ENCODE measurements at places on chromosomes 16 and 17.

- peak overlapping the region; percentile 58 for H3K27ac ChIP-seq
- peak; percentile 88 for DNase-seq
- H3K4me1 ChIP-seq, result no peaks in the 10 kb centered on the region
- H3K4me3 ChIP-seq, result no peak overlapping the region
These were observed 21.3 kb downstream of the ZNF423 start for GRCh38 chr16:49834531-49835151.

DNA sequence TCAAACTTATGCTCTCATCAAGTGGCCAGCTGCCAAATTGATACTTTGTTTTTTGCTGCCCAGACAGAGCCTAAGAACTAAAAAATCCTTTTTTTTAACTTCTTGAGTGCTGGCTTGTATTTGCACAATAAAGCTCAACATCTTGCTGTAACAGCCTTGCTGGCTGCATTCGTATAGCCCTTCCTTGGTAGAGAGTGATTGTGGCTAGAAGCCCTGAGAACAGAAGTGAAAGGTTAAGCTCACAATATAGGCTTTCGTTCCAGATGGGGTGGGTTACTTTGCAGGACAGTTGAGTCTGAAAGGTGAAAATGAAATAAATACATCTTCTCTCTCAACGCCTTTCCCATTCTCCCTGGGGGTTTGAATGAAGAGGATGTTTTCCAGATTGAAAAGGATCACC lies 278.8 kb downstream of the HS3ST3B1 start:
- DNase-seq, result no peak
- no peaks in the 10 kb centered on the region for H3K27me3 ChIP-seq
- H3K4me3 ChIP-seq, result no peak overlapping the region
- H3K27ac ChIP-seq, result no peak overlapping the region
- H3K36me3 ChIP-seq, result no peaks in the 10 kb centered on the region

GRCh38 chr17:64635647-64636305 lies 26.3 kb downstream of the SMURF2 start:
- no peaks in the 10 kb centered on the region for H3K27me3 ChIP-seq
- H3K36me3 ChIP-seq, result peaks cover 2% of the 10 kb centered on the region
- H3K4me1 ChIP-seq, result no peaks in the 10 kb centered on the region
- no peak for DNase-seq

DNA sequence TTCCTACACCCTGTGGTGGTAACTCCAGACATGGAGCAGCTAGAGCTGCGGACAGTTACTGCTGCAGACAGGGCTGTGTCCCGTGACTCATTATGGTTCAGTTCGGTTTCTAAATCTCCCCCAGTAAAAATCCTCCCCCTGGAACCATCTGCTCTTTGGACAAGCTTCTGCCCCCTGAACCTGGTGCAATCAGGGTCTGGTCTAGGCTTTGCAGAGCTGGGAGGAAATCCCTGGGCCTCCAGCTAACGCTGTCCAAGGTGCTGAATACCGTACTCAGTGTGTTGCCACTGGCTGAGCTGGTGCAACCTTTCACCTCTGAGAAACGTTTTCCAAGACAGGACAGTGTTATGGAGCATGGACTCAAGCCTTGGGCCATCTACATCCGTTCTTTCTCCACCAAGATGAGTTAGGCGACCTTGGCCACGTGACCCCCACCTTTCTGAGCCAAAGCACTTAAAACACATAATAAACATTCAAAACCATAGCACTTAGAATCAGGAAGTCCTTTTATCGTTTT lies 142.0 kb downstream of the CPPED1 start:
- no peak overlapping the region for H3K27ac ChIP-seq
- no peak for DNase-seq
- peaks cover 4% of the 10 kb centered on the region for H3K36me3 ChIP-seq
- no peak overlapping the region for H3K4me3 ChIP-seq

- H3K4me1 ChIP-seq, result no peaks in the 10 kb centered on the region
- no peaks in the 10 kb centered on the region for H3K36me3 ChIP-seq
- H3K27me3 ChIP-seq, result no peaks in the 10 kb centered on the region
- DNase-seq, result peak; percentile 66
- peak overlapping the region; percentile 66 for H3K4me3 ChIP-seq
- H3K27ac ChIP-seq, result no peak overlapping the region
These were observed 655 bp downstream of the HIRIP3 start for GRCh38 chr16:29994600-29995323.

DNA sequence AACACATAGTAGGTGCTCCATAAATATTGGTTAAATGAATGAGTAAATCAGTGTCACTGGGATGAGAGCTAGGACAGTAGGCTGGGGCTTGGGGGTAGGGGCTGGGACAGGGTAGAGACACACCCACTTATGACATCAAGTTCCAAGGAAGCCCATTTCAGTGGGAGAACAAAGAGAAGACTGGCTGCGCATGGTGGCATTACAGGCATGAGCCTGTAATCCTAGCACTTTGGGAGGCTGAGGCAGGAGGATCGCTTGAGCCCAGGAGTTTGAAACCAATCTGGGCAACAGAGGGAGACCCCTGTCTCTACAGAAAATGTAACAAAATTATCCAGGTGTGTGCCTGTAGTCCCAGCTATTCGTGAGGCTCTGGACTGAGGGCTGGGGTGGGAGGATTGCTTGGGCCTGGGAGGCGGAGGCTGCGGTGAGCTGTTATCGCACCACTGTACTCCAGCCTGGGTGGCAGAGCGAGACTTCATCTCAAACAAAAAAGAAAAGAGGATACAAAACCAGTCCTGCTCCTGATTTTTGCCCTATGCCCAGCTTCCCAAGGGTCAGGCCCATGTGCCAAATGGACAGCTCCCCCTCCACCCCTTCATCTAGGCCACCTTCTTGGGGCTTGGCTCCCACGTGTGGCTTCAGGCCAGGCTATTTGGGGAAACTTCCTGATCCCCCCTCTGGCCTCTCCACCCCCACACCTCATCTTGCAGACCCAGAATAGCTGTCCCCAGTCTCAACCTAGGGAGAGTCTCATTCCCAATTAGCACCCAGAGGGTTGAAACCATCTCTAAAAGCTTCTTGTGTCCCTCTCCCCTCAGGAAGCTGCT lies 7.1 kb downstream of the ZNF385C start:
- no peak overlapping the region for H3K4me3 ChIP-seq
- no peaks in the 10 kb centered on the region for H3K27me3 ChIP-seq
- DNase-seq, result no peak
- H3K36me3 ChIP-seq, result no peaks in the 10 kb centered on the region

DNA sequence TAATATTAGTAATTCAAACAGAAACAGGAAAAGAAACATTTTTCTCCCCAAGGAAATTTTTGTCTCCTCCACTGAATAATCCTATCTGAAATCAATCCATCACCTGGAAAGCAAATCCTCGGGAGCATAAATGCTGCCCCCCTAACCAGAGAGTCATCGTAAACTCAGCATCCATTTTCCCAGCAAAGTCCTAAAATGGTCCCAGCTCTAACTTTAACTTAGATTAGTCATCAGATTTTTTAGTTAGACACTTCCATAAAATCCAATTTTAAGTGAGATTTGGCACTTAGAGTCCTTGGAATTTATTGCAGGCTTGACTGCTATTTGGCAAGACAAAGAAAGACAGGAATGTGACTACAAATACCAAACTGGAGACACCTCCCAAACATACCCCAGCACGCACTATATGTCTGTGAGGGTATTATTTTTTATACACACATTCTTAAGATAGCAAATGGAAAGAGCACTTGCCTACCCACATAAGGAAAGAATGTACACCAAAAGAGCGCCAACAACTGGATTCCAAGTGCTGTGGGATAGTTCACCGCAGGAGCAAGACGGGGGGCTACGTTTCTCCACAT lies 15.4 kb downstream of the SCO1 start:
- DNase-seq, result no peak
- H3K27ac ChIP-seq, result peak overlapping the region; percentile 79
- no peak overlapping the region for H3K4me3 ChIP-seq
- no peaks in the 10 kb centered on the region for H3K4me1 ChIP-seq
- H3K36me3 ChIP-seq, result peaks cover 3% of the 10 kb centered on the region

- no peak for DNase-seq
- H3K27me3 ChIP-seq, result no peaks in the 10 kb centered on the region
- no peak overlapping the region for H3K27ac ChIP-seq
- H3K4me1 ChIP-seq, result peaks cover 2% of the 10 kb centered on the region
- H3K36me3 ChIP-seq, result no peaks in the 10 kb centered on the region
These were observed 6.2 kb downstream of the GGA2 start for GRCh38 chr16:23504076-23504452.

- no peaks in the 10 kb centered on the region for H3K36me3 ChIP-seq
- H3K27ac ChIP-seq, result no peak overlapping the region
- DNase-seq, result no peak
- H3K4me3 ChIP-seq, result no peak overlapping the region
- H3K4me1 ChIP-seq, result no peaks in the 10 kb centered on the region
- no peaks in the 10 kb centered on the region for H3K27me3 ChIP-seq
These were observed 34.1 kb downstream of the SNX29 start for GRCh38 chr16:12010388-12011251.

- no peaks in the 10 kb centered on the region for H3K36me3 ChIP-seq
- no peak overlapping the region for H3K4me3 ChIP-seq
- no peaks in the 10 kb centered on the region for H3K27me3 ChIP-seq
- no peak for DNase-seq
- H3K4me1 ChIP-seq, result no peaks in the 10 kb centered on the region
These were observed 454.5 kb downstream of the CDH11 start for GRCh38 chr16:64667334-64667877.

GRCh38 chr16:89473791-89474414 lies 16.5 kb downstream of the ANKRD11 start:
- H3K4me1 ChIP-seq, result no peaks in the 10 kb centered on the region
- DNase-seq, result no peak
- no peaks in the 10 kb centered on the region for H3K36me3 ChIP-seq
- no peak overlapping the region for H3K4me3 ChIP-seq
- H3K27me3 ChIP-seq, result no peaks in the 10 kb centered on the region

- no peak for DNase-seq
- no peaks in the 10 kb centered on the region for H3K36me3 ChIP-seq
- no peak overlapping the region for H3K4me3 ChIP-seq
- H3K27ac ChIP-seq, result no peak overlapping the region
- no peaks in the 10 kb centered on the region for H3K4me1 ChIP-seq
These were observed 55.4 kb downstream of the SDK2 start for GRCh38 chr17:73588891-73589290.

GRCh38 chr17:1104222-1104621 lies 75.6 kb downstream of the ABR start:
- H3K36me3 ChIP-seq, result no peaks in the 10 kb centered on the region
- no peaks in the 10 kb centered on the region for H3K4me1 ChIP-seq
- no peaks in the 10 kb centered on the region for H3K27me3 ChIP-seq

GRCh38 chr17:19513897-19514488 lies 19.7 kb upstream of the SLC47A1 start:
- no peaks in the 10 kb centered on the region for H3K4me1 ChIP-seq
- DNase-seq, result peak; percentile 86
- no peaks in the 10 kb centered on the region for H3K27me3 ChIP-seq
- no peak overlapping the region for H3K4me3 ChIP-seq
- peak overlapping the region; percentile 71 for H3K27ac ChIP-seq
- no peaks in the 10 kb centered on the region for H3K36me3 ChIP-seq

DNA sequence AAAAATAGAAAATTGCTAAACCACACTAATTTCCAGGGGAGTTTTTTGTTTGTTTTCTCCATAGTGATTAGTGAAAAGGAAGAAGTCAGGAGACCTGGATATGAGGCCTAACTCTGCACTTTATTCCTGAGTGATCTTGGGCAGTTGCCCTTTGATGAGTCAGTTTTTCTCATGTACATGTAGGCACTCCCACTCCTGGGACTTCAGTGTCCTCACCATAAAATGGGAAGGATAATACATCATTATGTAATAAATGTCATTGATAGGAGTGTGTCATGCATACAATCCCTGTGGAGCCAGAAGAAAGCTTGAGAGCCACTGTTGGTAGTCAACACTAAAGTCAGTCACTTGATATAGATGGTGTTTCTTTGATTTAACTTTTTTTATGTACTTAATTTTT lies 32.5 kb downstream of the WIPF2 start:
- no peaks in the 10 kb centered on the region for H3K36me3 ChIP-seq
- no peaks in the 10 kb centered on the region for H3K27me3 ChIP-seq
- H3K4me3 ChIP-seq, result no peak overlapping the region
- H3K4me1 ChIP-seq, result no peaks in the 10 kb centered on the region

DNA sequence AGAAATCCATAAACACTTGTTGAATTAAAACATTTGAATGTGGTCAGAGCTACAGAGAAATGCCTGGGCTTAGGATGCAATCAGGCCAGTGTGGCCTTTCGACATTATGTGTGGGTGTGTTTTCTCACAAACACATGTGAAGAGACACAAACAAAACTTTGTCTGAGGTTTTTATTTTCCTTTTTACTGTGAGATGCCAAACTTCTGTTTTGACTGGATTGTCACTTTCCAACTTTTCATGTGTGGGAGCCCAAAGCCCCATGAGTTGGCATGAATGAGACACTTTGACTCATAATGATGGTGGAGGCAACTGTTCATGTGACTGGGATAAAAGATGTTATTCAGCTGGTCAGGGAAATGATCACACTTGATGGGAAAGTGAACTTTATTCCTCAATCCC lies 71.9 kb upstream of the GAS7 start:
- H3K27me3 ChIP-seq, result no peaks in the 10 kb centered on the region
- no peaks in the 10 kb centered on the region for H3K36me3 ChIP-seq
- DNase-seq, result no peak

GRCh38 chr16:75238853-75239541 lies 12.4 kb downstream of the BCAR1 start:
- no peaks in the 10 kb centered on the region for H3K27me3 ChIP-seq
- peak; percentile 85 for DNase-seq
- H3K4me1 ChIP-seq, result no peaks in the 10 kb centered on the region
- H3K27ac ChIP-seq, result peak overlapping the region; percentile 83

DNA sequence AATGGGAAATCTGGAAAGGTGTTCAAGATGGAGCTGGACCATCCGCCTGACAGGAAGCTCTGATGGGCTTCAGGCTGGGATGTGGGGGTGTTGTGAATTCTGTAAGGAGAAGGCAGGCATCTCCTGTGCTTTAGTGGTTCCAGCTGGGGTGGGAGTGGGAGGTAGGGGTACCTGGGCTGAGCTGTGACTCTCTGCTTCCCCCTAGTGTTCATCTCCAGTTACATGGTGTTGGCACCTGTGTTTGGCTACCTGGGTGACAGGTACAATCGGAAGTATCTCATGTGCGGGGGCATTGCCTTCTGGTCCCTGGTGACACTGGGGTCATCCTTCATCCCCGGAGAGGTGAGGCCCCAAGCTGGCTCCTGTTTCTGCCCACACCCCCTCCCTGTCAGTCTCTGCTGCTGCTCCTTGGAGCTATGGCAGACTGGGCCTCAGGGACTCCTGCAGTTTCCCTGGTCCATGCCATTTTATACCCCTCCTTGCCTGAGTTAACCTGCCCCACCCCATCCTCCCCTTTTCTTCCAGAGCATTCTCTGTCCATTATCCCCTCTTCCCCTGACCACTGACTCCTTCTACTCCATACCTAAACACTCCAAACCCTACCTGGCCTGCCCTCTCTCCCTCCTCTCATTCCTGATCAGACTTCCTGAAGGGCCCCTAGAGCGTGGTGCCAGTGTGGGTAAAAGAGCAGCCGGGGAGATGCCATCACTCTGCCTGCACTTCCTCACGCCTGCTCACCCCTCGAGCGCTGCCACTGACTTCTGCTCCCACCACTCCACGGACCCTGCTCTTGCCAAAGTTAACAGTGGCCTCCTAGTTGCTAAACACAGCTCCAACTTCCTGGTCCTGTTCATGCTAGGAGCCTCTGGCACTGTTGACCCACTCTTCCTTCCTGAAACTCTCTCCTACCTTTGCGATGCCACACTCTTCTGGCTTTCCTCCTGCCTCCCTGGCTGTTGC lies 3.4 kb downstream of the SPNS1 start:
- H3K27me3 ChIP-seq, result no peaks in the 10 kb centered on the region
- DNase-seq, result no peak
- no peaks in the 10 kb centered on the region for H3K36me3 ChIP-seq
- no peak overlapping the region for H3K27ac ChIP-seq

- H3K4me1 ChIP-seq, result no peaks in the 10 kb centered on the region
- no peak overlapping the region for H3K27ac ChIP-seq
- no peak for DNase-seq
- H3K4me3 ChIP-seq, result peak overlapping the region; percentile 49
These were observed 668 bp downstream of the MMP15 start for GRCh38 chr16:58026139-58026704.
